ENCODE measurements at places on chromosomes 6 and 20. TPM values are rescaled to one million over a fixed set of nuclear protein-coding genes. Genes with fewer than 3 reads are reported as not detected.

The ZNF341 gene
- 1.2 TPM for total RNA-seq

The BPIFB2 gene
- total RNA-seq, result not detected

The PTCHD4 gene
- 6.5 TPM for total RNA-seq

DNA sequence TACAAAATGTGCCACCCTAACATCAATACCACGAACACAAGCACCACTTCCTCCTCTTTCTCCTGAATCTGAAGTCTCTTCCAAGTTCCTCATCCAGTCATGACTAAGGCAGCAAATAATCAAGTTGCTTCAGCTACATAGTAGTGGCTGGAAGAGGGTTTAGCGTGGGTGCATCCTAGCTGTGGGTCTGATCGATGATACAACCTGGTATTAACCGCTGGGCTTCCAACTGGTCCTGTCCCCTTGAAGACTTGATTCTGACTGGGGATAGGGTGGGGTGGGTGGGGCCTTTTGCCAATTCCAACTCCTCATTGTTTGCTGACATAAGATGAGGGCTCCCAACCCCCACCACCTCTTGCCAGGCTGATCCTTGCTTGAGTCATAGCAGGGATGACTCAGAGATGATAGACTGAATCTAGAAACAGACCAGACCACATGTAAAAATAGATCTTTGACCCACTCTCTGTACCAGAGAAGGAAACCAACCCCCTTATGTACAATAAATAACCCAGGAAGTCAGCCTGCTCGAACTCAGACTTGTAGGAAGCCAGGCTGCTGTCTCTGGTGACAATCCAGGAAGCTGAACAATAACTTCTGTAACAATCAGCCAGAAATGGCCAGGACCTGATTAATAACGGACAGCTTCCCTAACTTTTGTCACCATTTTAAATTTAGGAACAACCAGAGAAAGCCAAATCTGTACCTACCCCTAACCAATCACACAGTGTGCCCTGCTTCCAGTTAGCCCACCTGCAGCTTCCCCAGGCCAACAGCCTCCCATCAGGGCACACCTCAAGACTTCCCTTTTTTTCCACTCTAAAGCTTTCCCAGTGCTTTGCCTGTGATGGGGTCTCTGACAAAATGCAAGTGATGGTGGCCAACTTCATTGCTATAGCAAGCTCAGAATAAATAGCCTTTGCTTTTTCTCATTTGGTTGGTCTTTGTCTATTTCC is 68.9 kb upstream of the FAM184A start:
- DNase-seq, result peak; percentile 93

The C20orf141 gene
- total RNA-seq, result 0.29 TPM

DNA sequence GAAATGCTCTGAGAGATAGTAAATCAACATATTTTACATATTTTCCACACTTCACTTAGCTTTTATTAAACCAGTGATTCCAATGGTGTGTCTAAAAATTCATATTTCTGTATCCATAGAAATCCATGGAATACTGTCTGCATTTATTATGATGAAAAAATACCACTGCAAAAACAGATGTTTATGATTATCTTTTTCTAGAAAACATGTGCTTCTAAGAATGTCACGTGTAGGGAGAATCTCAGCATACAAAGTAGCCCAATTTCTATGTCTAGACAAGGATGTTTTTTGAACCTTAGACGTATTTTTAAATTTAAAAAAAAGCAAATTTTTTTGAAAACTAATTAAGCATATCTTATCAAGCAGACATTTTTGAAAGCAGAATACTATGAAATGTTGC is 622.4 kb downstream of the TENT5A start:
- no peak for DNase-seq

DNA sequence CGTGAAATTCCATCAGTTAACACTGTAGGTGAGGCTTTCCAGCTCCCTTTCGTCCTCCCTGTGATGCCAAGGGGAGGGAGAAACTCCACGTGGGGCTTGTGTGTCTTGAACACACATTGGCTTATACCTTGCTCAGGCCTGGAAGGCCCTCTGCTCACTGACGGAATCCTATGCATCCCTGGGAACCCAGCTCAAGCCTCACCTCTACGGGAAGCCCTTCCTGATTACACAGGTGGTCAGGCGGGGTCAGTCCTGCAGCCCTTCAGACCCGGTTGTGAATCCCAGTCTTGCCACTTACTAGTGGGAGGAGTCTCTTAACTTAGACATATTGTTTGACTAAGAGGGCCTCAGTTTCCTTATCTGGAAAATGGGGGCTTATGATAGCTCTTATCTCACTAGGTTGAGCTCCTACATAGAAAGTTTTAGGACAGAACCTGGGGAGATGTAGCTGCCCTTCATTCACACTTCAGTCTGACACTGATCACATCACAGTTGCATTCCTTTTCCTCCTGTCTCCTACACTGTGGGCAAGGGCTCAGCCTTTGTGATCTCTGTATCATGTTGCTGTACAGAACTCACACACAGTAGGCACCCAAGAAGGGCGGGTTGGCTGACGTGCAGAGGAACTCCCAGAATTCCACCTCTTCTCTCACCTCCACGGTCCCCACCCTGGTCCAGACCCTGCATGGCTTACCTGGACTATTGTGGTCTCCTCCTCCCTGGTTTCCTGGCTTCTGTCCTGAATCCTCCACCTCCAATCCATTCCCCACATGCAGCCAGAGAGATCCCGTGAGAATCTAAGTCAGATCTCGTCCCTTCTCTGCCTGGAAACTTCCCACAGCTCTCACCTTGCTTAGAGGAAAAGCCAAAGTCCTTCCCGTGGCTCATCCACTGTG is 129.6 kb downstream of the CEBPB start:
- DNase-seq, result peak; percentile 57

DNA sequence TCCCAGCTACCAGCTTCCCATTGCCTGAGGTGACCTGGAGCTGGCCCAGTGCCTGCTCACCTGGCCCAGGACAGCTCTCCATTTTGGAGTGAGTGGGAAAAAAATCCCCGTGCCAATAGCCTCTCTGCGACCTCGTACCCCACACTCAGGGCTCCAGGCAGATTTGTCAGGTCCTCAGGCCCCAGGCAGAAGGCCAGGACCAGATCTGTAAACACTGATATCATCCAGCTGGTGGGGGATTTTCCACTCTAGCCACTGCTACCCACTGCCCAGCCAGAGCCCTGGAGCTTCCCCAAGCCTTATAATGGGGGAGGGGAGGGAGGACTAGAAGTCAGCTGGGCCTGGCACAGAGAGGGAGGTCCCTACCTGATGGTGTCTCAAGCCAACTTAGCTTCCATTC is 1.3 kb upstream of the PGC start:
- DNase-seq, result no peak

DNA sequence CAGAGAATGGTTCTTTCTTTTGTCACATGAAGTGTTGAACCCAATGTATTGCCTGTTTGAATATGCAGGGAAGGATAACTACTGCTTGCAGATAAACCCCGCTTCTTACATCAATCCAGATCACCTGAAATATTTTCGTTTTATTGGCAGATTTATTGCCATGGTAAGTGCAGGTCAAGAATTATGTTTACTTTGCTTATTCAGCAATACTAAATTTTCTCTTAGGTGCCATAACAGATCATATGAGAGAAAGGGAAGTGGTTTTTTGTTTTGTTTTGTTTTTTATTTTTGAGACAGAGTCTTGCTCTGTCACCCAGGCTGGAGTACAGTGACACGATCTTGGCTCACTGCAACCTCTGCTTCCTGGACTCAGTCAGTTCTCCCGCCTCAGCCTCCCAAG is 36.6 kb upstream of the DYNLRB1 start:
- DNase-seq, result no peak

DNA sequence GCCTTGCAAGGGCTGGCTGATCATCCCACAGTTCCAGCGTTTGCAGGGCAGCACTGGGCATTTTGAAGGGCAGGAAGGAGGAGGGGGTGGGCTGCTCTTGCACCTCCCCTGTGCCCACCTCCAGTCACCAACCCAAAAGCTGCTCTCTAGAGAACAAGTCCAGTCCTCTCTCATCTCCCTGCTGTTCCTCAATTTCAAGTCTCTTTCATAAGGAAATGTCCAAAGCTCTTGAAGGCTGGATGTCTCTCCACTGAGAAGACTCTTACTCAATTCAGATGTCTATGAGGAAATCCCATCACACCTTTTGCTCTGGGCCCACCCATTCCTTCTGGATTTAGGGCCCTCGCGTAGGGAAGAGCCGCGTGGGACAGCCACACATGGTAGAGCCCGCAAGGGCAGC is 31.7 kb downstream of the WRNIP1 start:
- DNase-seq, result no peak

The RAMACL gene
- 3.3 TPM for total RNA-seq

GRCh38 chr20:37525810-37526209 is 1.9 kb downstream of the BLCAP start:
- DNase-seq, result no peak

GRCh38 chr6:11387707-11388430 is 149.7 kb upstream of the TMEM170B start:
- DNase-seq, result no peak

DNA sequence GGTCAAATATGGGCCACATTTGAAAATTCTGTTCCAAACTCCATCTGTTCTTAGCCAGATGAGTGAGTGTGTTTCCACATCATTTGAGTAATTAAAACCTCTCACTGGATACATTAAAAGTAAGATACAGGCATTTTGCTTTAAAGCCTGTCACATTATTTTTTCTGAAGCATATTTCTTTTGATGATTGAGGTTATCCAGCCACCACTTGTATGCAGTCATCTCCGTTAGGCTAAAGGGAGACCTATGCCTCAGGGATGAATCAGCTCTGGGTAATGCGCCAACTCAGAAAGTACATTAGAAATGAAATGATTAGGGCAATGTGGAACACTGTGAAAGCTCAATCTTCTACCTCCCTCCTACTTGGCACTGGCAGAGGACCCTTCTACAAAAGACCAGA is 90.7 kb downstream of the SNAP25 start:
- DNase-seq, result peak; percentile 65

GRCh38 chr6:93749191-93749590 is 329.8 kb upstream of the EPHA7 start:
- no peak for DNase-seq

GRCh38 chr6:12014027-12014872 is 2.1 kb downstream of the HIVEP1 start:
- DNase-seq, result peak; percentile 86

- peak; percentile 91 for DNase-seq
Measured at GRCh38 chr20:50611128-50611810, 80.1 kb downstream of the RIPOR3 start.

DNA sequence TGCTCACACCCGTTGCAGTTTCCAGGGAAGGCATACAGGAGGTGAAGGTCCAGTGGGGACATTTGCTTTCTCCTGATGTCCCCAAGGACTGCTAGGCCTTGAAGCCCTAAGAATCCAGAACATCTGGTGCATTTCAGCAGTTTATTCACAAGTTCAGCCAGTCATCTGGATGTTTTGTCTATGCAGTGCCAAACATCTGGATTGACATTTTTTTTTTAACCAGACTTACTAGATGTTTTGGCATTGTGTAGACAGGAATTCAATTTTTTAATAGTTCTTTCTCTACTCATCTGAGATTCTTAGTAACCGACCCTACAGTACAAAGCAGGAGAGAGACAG is 256.2 kb downstream of the CLIC5 start:
- no peak for DNase-seq

DNA sequence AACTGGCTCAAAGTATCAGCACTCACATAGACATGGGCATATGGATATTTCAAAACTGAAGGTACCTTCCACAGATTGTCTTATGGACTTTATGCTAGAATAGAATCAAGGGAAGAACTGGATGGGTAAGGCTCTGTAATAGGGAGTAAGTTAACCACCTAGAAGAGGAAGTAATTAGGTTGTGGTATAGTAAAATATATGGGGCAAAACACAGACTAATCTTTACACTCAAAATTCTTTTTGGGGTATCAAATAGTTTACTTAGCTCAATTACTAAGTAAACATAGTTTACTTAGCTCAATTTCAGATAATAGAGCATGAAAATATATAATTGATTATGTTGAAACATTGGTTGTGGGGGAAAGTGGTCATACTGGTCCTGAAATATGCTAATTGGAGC is 94.2 kb upstream of the ATXN1 start:
- no peak for DNase-seq

DNA sequence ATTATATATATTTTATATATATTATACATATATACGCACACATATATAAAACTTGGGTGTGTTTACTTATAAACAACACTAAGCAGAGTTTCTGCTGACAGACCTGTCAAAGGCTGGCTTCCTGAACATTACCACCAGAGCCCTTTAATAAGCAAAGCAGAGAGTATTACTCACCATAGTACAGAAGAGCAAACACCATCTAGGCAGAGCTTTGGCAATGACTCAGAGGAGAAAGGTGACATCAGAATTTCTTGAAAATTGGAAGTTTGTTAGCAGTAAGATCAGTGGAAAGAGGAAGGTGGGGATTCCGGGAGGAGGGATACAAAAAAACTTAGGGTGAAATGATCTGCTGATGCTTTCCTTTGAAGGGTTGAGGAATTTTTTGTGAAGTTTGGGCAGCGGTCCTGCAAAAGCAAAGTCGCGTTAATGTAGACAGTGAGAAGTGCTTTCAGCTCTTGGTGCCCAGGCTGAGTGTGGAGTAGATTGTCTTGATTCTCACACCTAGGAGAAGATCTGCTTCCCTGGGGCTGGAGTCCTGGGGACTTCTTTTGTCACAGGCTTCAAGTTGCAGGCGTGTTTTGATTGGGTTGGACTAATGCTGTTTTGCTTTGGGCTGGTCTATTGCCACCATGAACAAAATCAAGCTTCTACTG is 109.6 kb upstream of the BACH2 start:
- peak; percentile 90 for DNase-seq

DNA sequence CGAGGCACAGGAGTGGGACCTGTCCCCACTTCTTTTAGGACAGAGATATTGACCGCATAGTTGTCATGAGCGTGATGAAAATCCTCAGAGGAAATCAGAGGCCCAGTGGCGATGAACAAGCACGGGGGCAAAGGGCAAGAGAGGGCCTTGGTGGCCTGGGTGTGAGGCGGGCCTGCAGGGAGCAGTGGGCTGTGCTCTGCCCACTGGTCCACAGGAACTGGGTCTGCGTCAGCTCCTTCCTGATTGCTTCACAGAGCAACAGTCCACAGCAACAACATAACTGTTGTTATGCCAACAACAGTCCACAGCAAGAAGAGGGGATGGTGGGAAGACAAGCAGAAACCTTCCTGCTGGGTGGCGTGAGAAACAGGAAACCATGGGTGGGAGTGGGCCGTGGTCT is 335.6 kb downstream of the ZFAND3 start:
- no peak for DNase-seq

The RAD21L1 gene
- total RNA-seq, result not detected

DNA sequence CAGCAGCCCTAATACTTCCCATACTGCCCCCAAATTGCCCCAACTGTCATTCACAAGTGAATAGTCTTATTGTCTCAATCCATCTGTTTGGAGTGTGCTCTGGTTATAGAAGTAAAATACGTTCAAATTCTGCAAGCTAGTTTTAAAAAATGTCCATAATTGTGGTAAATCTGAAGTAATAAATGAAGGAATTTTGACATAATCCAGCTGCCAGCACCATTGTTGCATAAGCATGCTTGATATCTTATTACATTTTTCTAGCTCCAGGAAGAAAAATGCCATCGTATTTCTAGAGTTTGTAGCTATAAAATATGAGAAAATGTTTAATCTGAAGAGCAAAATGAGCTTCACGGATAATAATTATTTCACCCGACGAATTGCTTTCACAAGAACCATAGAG is 664.7 kb downstream of the RFPL4B start:
- no peak for DNase-seq
